ENCODE measurements at places on chromosomes 5 and 9.

- no peak for DNase-seq
Measured at GRCh38 chr5:54669285-54669684, 151.7 kb downstream of the SNX18 start.

DNA sequence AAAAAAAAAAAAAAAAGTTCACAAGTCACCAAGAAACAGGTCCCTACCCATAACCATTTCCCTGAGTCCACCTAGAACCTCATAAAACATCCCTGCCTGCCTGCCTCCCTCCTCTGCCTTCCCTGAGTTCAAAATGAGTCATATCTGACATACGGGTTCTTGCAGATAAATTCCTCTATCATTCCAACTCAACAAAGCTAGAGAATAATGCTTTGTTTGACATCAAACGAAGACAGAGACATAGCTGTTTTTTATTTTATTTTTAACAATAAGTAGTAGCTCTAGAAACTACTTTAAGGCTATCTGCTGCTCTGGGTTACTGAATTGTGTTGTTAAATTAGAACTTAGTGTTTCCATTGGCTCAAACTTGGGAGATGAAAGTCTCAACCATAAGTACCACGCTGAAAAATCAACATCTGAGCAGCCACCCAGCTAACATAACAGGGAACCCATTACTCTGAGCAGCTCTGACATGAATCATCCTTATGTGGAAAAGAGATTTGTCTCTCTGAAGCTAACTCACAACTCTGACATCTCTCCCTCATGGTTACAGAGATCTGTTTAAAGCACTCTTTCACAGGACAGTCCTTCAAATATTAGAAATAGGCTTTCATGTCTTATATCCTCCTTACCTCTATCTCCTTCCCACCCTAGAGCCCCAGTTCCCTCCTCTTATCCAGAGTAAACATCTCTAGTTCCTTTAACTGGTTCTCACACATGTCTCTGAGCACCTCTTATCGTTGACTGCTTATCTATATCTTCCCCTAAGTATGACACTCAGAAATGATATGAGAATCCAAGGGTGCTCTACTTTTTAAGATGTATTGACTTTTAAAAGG, 12.1 kb downstream of the TMEM245 start:
- DNase-seq, result no peak

DNA sequence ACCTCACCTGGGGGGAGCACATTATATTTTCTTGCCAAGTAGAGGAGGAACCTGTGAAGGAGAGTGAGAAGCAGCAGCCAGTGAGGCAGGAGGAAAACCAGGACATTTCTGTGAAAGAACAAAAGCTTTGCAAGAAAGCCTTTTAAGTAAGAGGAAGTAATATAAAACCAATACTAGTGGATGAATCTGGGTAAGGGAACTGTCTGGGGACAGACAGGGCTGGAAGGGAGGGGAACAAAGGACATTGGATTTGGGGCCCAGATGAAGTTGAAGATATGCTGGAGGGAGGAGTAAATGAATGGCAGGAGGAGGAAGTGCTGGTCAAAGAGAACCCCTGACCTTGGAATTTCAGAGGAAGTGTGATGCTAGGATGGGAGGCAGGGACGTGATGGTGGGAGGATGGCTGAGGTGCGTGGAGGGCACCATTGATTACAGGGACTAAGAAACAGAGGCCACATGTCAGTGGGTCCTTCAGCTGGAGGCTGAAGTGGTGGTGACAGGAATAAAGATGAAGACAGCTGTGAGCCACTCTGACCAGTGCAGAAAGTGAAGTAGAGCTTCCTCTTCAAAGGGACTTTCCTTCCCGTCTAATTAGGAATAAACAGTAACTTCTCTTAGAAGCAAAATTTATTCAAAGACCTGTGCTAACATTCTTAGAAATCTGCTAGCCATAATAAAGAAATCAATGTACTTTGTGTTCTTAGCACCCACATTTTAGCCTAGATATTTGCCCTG, 43.5 kb upstream of the FABP6 start:
- DNase-seq, result no peak

GRCh38 chr5:149406203-149406978, 27.3 kb upstream of the IL17B start:
- DNase-seq, result no peak
